NCI-H1417 treated with DMSO at 0.1 percent for 48 hours (cell line): ENCODE measurements at places on chromosomes 11 and 22.

DNA sequence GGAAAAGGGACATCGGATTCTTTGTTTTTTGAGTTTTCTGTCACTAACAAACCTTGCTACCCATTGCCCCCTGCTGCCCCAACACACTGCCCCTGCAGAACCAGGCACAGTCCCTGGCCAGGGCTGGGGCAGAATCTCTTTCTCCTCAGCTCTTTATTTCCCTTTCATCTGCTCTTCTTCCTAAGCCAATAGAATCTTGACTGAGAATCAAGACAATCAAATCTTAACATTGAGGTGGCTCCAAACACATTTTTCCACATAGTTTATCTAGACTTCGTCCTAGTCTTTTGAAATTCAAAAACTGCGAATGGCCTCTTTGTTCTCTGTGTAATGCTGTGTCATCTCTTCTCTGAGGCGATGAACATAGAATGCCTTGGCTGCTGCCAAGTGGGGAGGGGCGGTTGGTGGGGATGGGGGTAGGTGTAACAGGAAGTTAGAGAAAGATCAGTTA, 16.1 kb upstream of the NTM start:
- DNase-seq, result no peak

GRCh38 chr22:44074337-44074984, 50.4 kb downstream of the PARVB start:
- DNase-seq, result no peak

DNA sequence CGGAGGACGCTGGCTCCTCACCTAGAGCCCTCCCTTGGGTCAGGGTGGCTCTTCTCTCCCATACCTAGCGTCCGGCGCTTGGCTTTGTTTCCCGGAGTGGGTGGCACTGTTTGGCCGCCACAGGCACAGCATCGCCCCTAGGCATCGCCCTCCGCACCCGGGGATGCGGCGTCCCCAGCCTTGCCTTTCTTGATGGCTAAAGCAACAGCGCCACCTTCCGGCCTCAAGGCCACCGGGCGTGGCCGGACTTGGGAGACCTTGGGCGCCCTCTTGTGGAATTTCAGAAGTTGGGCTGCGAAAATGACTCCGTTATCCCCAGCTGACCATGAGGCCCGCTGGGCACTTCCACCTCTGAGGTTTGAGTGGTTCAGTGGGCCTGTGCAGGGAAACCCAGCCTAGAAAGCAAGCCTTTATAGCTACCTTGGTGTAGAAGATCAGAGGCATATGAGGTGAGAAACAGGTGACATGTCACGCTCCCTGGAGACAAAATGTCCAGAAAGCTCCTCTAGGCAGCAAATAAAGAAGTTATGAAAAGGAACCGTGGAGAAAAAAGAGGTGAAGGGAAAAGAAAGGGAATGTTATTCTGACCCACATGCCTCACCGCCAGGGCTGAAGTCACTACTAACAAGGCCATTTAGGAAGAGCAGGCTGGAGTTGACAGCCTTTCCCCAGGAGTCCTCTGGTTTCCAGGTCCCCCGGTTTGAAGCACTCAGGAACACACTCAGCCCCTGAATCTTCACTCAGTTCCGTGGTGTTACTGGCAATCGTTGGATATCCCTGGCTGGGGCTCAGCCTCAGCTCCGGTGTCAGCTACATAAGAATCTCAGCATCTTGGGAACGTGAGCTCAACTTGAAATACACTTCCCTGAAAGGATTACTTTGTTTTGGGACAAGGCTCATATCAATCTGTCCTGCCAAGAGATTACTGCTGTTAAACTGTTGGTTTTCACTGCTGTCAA, 54.1 kb downstream of the SNX19 start:
- peak; percentile 24 for DNase-seq

GRCh38 chr11:125743681-125744080, 2.4 kb upstream of the PATE1 start:
- no peak for DNase-seq

DNA sequence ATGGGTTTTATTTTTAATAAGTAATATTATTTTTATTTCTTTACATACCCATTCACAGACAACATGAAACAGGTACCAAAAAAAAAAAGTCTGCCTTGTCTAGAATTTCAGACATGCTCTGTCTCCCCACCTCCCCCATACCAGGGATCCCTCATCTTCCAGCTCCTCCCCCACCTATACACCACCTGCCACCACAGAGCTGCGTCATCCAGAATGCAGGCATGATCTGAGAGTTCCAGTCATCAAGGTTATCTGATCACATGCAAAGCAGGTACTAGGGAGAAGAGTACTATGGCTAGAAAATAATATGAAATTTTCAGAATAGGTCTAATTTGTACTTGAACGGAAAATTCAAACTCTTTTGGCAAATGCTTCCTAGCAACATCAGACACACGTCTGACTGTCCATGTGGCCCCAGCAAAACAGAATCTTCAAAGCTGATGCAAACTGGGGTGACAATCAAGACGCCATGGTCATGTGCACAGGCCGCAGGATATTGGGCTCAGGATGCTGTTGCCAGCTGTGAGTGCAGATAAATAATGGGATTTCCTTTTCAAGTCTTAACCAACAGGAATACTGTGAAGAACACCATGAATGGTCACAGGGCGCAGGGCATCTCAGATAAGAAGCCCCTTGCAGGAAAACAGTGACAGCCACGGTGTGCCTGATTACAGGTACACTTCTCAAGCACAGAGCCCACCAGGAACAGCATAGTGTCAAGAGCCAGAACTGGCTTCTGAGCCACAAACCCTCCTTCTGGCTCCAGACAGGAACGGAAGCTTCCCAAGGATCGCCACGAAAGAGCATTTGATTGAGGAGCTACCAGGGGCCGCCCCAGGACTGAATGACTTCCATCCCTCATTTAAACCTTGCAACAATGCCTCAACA, 169.5 kb downstream of the EFCAB6 start:
- no peak for DNase-seq

DNA sequence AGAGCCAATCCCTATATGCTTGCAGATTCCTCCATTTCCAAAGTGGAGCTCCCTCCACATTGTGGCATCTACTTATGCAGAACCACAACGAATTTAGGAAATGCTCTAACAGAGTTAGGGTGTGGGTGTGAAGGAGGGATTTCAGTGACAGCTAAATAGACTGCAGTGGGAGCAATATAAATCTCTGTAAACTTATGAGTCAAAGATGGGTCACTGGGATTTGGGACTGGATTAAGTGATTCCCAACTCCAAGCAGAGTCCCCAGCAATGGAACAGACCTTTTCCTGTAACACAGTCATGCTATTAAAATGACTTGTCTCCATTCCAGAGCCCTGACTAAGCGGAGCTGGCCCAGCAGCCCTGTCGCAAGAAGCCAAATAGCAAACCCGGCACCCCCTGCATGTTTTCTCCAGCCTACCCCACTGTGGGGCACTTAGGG, 36.6 kb downstream of the RPL27A start:
- no peak for DNase-seq

- DNase-seq, result no peak
Observed at GRCh38 chr11:109958131-109958820, 134.9 kb upstream of the ZC3H12C start.

GRCh38 chr11:1534682-1535081, 37.4 kb downstream of the DUSP8 start:
- DNase-seq, result no peak

DNA sequence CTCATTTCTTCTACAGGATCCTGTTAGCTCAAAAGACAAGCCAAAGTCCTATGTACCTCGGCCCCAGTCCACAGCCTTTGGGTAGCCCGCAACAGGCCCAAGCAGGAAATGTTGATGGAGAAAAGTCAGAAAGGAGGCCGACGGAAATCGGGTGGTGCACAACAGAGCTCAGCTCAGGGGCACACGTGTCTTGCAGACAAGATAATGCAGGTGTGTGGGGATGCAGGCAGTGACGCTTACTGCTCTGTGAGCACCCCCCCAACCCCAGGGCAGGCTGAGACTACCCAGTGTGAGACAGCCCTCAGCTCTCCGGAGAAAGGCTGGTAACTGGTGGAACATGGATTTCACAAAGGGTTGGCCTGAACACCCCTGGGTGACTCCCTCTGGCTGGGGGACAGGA, 4.3 kb upstream of the PDE2A start:
- no peak for DNase-seq

GRCh38 chr11:72141066-72141465, 5.5 kb downstream of the FOLR3 start:
- DNase-seq, result no peak

DNA sequence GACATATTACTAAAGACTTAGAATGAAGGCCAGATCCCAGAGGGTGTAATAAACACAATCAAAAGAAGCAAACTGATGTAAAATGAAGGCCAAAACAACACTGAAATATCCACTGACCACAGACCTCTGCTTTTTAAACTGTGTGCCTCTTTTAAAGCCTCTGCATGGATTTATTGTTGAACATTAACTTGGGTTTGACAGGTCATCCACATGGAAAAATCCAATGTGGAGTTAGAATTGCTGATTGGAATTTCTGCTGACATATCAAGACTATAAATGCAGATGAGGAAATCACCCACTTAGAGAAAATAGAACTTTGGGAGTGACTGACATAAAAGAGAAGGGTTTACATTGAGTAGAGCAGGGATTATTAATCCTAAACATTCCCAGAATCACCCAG, 853.9 kb upstream of the RAG2 start:
- DNase-seq, result no peak

DNA sequence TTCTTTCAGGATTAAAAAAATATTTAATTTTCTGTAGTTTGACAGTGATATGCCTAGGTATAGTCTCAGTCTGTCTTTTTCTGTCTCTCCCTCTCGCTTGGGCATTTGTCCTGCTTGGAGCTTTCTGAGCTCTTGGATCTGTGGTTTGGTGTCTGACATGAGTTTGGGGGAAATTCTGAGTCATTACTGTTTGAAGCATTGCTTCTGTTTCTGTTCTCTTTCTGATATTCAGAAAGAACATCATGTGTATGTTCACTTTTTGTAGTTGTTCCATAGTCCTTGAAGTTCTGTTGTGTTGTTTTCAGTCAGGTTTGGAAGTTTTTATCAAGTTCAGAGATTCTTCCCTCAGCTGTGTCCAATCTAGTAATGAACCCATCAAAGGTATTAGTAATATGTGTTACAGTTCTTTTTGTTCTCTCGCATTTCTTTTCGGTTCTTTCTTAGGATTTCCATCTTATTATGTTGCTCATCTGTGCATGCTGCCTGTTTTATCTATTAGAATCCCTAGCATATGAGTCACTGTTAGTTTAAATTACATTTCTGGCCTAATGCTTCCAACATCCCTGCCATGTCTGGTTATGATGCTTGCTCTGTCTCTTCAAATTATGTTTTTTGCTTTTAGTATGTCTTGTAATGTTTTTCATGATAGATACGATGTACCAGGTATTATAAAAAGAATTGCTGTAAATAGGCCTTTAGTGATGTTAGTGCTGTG, 48.4 kb downstream of the DDX10 start:
- DNase-seq, result no peak

GRCh38 chr11:26480041-26480440, 92.0 kb downstream of the MUC15 start:
- DNase-seq, result no peak

DNA sequence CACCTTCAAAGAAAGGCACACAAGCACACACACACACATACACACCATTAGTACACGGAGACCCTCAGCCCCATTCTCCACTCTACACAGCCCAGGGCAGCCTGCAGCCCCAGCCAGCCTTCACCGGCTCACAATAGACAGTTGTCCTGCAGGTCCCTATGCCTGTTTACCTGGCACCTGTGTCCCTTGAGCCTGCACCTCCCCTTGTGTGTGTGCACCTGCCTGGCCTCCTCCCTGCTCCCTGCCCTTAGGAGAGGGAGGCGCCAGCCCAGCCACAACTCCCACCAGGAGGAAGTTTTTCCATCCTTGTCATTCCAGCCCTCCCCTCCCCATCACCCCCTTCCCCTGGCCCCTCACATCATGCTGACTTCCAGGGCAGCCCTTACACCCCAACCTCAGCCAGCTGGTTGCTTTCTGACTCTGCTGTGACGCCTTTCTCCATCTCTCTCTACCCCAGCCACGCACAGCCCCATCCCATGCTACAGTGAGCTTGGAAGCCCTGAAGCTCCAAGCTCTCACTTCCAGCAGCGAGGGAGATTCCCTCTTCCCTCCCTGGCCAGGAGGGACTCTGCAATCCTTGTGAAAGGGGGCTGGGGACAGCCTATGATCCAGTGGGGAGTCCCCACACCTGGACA, 4.4 kb downstream of the AHNAK start:
- DNase-seq, result peak; percentile 26

DNA sequence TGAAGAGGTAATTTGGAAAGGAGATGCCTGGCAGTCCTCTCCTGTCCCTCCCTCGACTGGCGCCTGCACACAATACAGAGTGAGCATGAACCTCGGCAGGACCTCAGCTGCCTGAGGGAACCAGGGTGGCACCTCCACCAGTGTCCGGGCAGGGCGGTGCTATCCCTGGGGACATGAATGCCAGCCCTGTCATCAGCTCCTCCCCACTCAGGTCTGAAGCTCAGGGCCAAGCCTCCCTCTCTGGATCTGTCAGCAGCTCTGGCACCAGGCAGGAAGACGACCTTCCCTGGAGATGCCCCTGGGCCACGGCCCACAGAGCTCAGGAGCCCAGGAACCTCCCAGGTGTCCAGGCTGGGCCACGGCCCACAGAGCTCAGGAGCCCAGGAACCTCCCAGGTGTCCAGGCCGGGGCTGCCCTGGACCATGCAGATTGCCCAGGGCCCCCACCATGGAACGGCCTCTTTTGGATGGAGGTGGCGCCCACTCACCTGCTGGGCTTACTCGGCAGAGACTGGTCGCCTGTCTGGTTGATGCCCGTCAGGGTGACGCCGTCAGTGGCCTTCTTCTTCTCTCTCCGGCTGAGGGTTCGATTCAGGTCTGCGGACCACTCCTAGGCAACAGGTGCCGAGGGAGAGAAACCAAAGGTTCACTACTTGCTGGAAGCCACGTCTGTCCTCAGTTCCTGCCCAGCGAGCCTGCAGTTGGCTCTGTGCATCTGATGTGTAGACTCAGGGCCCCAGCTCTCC, 21.7 kb upstream of the ARFGAP3 start:
- no peak for DNase-seq
